ENCODE measurements at places on chromosomes 11 and 22. TPM values are rescaled to one million over a fixed set of nuclear protein-coding genes. Genes with fewer than 3 reads are reported as not detected.

DNA sequence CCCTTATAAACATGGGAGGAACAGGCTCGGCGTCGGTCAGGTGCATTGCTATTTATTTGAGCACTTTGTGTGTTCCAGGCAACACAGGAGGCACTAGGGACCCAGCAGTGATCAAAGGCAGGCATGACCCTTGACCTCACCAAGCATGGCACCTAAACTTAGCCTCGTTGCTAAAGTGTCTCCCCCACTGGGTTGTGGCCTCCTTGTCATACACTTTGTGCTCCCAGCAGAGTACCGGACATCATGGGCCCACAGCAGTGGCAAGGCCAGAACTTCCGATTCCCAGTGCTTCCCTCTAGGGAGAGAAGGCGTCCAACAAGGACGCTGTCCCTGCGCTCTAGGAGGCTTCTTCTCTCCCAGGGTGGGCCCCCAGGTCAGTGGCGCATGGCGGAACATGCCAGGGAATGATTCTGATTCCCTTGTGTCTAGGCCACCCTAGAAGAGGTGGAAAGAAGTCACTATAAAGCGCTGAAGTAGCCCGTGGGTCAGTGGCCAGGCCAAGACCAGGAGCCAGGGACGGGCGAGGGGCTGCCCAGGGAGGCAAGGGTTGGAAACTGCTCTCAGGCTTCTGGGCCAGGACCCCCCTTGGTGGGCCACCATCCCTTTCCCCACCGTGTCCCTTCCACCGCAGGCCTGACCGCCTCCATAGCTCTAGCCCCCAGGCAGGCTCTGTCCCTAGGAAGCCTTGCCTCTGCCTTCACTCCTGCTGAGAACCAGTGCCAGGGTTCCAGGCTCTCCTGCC is 19.7 kb downstream of the TOM1 start:
- peak; percentile 30 for DNase-seq

DNA sequence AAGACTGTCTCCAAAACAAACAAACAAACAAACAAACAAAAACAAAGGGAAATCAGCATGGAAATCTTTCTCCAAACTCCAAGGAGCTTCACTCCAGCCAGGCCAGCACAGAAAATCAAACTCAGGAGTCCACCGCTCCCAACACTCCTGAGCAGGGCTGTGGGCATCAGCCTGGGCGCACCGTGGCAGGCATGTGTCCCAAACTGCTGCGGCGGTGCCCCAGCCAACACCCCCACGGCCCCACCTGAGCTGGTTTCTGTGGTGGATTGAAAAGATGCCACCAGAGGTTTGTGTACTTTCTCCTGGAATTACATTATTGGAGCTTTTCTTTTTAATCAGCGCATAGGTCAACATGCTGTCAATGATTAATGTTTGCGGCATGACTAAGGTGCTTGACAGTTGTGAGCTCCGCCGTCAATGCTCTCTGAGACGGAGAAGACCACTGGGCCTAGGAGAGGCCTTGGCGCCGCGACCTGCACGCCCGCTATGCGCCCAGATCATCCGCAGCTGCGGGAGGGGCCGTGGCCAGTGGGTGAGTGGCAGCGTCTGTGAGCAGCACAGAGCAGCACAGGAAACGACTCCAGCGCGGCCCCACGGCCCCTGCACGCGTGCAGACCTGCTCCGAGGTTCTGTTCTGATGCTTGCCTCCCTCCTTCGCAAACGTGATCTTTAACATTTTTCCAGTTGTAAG is 18.1 kb downstream of the DRD4 start:
- DNase-seq, result no peak

DNA sequence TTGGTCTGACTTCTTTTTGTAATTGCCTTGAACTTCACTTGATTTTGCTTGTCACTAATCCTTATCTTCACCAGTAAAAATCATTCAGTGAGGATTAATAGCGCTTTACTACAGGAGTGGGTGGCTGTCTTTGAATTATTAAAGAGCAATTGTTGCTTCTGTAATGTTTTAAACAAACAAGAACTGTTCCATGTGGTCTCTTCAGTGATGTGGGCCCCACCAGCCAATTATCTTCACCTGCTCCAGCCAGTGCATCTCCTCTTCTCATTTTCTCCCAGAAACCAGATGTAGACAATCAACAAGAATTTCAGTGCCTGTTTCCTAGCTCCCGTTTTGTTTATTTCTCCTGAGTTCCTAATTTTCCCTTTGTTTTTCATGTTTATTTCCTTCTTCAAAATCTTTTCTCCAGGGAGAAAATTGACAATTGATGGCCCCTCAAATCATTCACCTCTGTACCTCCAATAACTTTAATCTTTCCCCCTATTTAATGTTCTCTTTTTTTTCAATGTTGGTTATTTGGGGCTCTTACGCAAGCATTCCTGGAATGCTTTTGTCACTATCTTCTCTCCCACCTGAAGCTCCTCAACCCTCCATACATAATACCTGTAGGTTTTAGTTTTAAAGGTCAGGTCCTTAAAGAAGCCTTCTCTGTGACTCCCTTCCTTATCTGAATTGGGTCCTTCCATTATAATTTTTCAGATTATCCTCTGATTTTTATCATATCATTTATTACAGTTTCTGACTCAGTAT is 115.1 kb downstream of the ARFGAP2 start:
- no peak for DNase-seq

- DNase-seq, result no peak
Measured at GRCh38 chr11:70483917-70484316, 85.6 kb downstream of the CTTN start.

GRCh38 chr22:27638329-27639233 is 163.0 kb downstream of the MN1 start:
- DNase-seq, result no peak

GRCh38 chr11:11413776-11414175 is 60.7 kb upstream of the CSNK2A3 start:
- DNase-seq, result no peak

DNA sequence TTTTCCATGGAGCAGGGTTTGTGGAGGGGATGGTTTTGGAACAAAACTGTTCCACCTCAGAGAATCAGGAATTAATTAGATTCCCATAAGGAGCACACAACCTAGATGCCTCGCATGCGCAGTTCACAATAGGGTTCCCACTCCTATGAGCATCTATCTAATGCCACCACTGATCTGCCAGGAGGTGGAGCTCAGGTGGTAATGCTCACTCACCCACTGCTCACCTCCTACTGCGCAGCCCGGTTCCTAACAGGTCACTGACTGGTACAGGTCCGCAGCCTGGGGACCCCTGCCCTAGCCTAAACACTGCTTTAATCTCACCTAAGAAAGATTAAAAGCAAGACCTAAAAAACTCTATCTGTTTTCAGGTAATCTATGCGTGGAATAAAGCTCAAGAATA is 553.0 kb downstream of the JRKL start:
- no peak for DNase-seq

DNA sequence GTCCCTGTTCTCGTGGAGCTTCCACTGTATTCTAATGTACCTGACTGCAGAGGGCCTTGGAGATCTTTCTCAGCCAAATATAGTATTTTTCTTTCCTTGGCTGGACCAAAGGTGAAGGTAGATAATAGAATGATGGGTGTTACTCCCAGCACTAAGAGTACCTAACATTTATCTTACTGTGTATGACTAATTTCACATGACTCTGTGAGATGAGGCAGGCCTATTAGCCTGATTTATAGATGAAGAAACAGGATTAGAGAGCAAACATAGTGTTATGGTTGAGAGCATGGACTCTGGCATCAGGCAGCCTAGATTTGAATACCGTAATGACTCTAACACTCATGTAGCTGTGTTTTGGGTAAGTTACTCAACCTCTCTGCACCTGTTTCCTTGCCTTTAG is 2.7 kb downstream of the ACO2 start:
- no peak for DNase-seq

- peak; percentile 85 for DNase-seq
Measured at GRCh38 chr22:38397189-38398085, 57.6 kb downstream of the KCNJ4 start.

- DNase-seq, result no peak
Measured at GRCh38 chr22:47408409-47408808, 646.0 kb downstream of the TBC1D22A start.

GRCh38 chr22:17870407-17870806 is 96.1 kb upstream of the BID start:
- no peak for DNase-seq

DNA sequence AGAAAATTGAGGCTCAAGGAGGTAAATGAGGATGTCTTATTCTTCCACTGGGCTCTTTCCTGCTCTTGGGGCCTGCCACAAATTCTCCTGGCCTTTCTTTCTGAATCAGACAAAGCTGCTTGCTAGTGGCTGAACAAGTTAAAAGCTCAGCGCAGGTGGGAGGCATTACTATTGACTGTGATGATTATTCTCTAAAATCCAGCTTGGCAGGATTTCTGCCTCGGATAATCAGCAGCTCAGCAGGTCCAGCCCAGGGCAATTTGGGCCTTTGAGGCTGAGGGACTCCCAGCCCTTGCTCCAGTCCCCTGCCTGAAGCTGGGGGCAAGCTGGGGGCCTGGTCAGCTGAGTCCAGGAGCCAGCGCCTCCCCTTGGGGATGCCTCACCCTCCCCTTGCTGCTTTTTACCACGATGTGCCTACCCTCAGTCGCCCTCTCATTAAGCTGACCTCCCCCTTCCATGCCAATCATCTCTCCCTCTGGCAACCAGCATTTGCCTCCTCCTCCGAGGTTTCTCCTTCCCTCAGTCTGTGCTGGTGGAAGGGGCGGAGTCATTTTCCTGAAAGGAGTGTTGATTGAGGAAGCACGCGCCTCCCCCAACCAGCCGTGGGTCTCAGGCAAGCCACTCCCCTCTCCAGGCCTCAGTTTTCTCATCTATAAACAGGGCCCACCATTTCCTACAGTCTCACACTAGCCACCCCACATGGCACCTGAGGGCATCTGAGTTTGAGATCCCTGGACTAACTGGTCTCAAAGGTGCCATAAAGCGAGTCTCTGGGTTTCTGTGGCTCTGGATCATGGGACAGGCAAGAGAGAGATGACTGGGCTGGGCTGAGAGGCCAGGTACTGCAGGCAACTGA is 60.6 kb upstream of the PRDM11 start:
- no peak for DNase-seq

GRCh38 chr11:71281831-71282230 is 29.5 kb upstream of the SHANK2 start:
- no peak for DNase-seq

GRCh38 chr11:72217841-72218240 is 1.2 kb downstream of the FOLR2 start:
- no peak for DNase-seq

DNA sequence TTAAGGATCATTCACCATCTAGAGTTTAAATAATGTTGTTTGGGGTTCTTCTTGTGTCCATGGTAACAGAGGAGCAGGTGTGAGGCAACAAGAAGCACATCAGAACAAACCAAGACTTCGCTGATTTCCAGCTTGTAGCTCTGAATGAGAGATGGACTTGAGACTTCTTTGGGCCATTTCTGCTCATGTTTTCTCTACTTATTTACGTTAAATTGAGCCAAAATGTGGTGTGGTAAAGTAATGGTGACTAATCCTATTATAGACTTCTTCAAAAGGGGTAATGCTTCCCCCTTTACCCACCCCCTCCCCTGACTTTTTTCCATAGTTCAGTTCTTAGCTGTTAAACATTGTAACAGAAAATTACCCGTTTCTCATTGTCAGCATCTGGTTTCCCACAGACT is 65.2 kb downstream of the CSTPP1 start:
- DNase-seq, result no peak

GRCh38 chr11:94501522-94501921 is 7.7 kb downstream of the ANKRD49 start:
- no peak for DNase-seq

DNA sequence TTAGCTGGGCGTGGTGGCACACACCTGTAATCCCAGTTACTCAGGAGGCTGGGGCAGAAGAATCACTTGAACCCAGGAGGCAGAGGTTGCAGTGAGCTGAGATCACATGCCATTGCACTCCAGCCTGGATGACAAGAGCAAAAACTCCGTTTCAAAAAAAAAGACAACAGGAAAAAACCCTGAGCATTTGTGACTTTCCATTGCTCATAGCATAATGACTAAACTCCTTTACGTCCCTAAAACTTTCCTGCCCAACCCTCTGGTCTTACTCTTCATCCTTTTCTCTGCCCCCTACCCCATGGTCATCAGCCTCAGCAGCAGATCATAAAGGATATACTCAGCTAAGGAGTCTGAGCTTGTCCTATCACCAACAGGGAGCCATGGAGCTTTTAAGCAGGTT is 6.8 kb upstream of the LDLRAD3 start:
- DNase-seq, result no peak

DNA sequence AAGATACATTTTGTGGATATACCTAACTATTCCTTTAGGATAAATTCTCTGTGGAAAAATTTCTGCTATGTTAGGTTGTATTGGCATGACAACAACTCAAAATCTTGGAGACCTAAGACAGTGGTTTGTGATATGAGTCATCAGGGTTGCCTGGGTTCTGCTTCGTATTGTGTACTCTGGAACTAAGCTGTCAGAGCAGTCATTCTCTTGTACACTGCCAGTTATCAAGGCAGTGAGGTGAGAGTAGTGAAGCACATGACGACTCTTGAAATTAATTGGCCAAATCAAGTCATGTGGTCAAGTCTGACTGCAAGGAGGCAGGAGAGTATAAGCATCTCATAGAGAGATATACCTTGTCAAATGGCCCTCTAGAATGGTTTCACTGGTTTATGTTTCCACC is 104.4 kb downstream of the FANCF start:
- no peak for DNase-seq

DNA sequence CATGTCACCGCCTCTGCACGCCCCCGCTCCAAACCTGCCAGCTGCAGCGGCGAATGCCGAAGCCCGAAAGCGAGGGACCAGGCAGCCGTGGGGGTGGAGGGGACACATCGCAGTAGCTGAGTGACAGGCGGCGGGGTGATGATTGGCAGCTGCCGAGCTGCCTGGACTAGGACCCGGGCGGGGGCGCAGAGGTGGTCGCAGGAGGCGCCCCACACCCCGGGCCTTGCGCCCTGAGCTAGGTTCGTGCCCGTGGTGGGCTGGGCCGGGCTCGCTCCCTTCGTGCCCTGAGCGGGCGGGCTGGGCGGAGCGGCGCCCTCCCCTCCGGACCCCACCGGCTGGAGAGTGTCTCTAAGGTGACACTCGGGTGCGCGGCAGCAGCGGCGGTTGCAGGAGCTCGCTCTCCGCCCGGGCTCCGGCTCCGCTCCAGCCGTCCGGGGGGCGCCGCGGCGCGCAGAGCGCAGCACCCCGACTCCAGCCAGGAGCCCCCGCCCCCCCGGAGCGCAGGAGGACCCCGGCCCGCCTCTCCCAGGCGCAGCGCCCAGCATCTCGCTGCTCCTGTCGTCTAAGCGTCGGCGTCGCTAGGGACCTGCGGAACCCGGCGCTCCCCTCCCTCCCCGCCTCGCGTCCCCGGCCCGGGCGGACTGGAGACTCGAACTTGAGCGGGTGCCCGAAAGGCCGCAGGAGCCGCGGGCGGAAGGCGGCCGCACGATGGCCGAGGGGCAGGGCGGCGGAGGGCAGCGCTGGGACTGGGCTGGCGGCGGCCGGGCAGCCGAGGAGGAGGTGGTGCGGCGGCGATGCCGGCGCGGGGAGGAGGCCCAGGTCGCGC is 14.5 kb upstream of the DGKZ start:
- no peak for DNase-seq

The PHLDA2 gene
- total RNA-seq, result 0.65 TPM

The OR2AG1 gene
- total RNA-seq, result not detected

The DCHS1 gene
- total RNA-seq, result 10.7 TPM

The TMEM25 gene
- total RNA-seq, result 10.8 TPM

The PKDREJ gene
- 0.08 TPM for total RNA-seq

The MRGPRX4 gene
- not detected for total RNA-seq

The TMEM45B gene
- not detected for total RNA-seq

The GTSE1 gene
- total RNA-seq, result 0.92 TPM

The SLC29A2 gene
- 16.8 TPM for total RNA-seq

The MYEOV gene
- not detected for total RNA-seq

All from Right ventricle myocardium inferior (tissue), 1 donor.